ENCODE measurements at places on chromosomes 5 and 9.
A peak's percentile ranks its signal among the peaks of the same experiment; 100 is the strongest.

DNA sequence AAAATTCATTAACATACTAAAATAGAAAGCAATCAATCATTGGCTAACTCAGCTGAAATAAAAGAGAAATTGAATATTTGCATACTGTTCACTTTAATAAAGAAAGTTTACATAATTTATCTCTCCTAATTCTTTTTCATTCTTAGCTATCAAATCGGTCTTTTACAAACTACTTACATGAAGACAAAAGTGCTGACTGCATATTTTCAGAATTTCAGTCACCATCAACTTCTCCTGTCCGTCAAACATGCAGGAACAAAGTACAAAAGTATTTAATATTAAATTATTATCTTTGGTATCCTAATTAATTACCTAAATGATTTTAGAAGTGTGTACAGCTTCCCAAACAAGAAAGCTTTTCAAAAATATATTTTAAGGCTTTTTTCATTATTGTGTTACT is 248.4 kb downstream of the CYLC2 start:
- DNase-seq: no peak

DNA sequence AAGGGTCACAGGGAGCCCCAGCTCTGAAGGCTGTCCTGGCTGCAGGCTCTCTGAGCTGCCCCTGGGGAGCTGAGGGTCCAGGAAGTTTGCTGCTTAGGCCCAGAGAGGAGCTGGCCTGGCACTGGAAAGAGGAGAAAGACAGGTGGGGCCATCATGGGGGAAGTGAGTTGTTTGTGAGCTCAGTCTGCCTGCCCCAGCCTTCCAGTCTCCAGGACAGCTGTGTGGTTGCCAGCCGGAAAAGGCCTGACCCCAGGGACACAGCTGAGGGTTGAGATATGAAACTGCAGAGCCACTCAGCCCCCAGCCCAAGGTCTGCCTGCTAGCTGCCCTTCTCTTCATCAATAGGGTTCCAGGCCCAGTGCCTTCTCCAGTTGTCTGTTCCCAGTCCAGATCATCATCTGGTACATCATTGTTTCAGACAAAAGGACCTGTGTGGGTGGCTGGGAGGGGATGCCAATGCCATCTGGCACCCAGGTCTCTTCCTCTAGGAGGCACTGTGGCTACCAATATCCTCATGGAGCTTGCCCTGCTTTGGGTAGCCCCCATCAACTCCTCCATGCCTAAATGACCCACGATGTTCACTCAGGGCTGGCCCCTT is 4.3 kb upstream of the DDX41 start:
- DNase-seq: no peak

DNA sequence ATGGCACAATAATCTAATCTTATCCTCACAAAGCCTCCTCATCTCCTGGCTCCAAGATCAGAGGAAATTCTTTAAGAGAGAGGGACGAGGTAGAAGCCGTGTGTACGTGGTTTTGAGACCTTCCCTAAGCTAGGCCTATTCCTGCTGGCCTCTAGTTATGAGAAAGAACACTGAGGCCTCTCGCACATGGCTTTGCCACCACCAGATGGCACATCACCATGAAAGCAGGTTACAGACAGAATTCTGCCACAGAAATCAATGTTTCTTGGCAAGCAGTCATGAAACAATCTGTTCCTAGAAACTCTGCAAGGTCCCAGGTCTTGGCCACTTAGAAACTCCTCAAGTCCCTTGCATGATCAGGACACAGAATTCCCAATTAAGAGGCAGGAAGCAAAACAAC is 268.2 kb upstream of the TAS2R1 start:
- DNase-seq: peak; percentile 41

DNA sequence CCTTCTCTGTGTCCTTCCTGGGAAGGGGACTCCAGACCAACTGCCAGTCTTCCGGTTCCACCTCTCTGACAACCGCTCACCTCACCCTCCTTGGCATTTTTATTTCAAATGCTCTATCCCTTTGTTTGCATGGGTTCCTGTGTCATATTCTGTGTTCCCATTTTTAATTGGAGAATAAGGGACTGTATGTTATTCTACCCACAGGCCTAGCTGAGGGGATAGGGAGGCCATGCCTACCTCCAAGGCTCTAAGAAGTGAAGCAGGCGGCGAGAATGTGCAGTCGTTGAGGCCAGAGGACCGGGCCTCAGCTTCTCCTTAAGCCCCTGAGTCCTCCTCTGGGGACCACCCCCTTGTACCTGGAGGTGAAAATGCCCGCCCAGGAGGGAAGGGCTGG is 936 bp upstream of the WDR5 start:
- no peak for DNase-seq

DNA sequence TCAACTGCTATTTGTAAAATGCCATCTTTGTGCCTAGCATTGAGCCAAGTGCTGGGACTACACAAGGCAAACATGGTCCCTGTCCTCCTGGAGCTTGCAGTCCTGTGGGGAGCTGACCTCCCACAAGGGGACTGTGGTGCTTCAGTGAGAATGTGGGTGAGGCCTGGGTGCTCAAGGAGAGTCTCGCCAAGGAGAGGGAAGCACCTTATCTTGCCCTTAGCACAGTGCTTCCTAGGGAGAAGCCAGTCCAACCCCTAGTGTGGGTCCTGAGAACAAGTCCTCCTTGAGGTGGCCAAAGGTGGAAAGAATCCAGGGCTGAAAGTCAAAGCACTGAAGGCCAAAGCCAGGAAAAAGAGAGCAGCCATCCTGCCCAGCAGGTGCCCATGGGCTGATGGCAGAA is 31.1 kb upstream of the MVB12B start:
- no peak for DNase-seq

All from fibroblast of upper back skin (primary cell).